ENCODE measurements at places on chromosomes 6 and 20. TPM values are rescaled to one million over a fixed set of nuclear protein-coding genes. Genes with fewer than 3 reads are reported as not detected.

- no peak for DNase-seq
- no peaks in the 10 kb centered on the region for H3K36me3 ChIP-seq
- peaks cover 7% of the 10 kb centered on the region for H3K4me1 ChIP-seq
- no peak overlapping the region for H3K4me3 ChIP-seq
- no peaks in the 10 kb centered on the region for H3K27me3 ChIP-seq
These were observed 207.0 kb upstream of the PRDM1 start for GRCh38 chr6:105879146-105879545.

GRCh38 chr6:14573703-14574290, 456.2 kb downstream of the CD83 start:
- peaks cover 3% of the 10 kb centered on the region for H3K4me1 ChIP-seq
- no peak overlapping the region for H3K27ac ChIP-seq
- no peak overlapping the region for H3K4me3 ChIP-seq
- no peak for DNase-seq
- H3K27me3 ChIP-seq = no peaks in the 10 kb centered on the region

DNA sequence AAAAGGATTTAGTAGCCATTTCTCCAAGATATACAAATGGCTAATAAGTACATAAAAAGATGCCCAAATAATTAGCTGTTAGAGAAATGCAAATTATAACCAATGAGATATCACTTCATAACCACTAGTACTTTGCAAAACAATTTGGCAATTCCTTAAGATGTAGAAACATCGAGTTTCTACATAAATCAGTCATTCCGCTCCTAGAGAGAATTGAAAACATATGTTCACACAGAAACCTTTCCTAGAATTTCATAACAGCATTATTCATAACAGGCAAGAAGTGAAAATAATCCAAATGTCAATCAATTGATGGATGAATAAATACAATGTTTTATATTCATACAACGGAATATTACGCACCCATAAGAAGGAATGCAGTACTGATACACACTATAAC, 20.5 kb upstream of the NT5E start:
- no peak overlapping the region for H3K4me3 ChIP-seq
- no peaks in the 10 kb centered on the region for H3K27me3 ChIP-seq
- H3K27ac ChIP-seq = no peak overlapping the region
- H3K4me1 ChIP-seq = no peaks in the 10 kb centered on the region

- H3K4me3 ChIP-seq = no peak overlapping the region
- no peaks in the 10 kb centered on the region for H3K4me1 ChIP-seq
- H3K27me3 ChIP-seq = no peaks in the 10 kb centered on the region
- no peaks in the 10 kb centered on the region for H3K36me3 ChIP-seq
- DNase-seq = no peak
These were observed 28.8 kb upstream of the PLAGL1 start for GRCh38 chr6:144036835-144037195.

DNA sequence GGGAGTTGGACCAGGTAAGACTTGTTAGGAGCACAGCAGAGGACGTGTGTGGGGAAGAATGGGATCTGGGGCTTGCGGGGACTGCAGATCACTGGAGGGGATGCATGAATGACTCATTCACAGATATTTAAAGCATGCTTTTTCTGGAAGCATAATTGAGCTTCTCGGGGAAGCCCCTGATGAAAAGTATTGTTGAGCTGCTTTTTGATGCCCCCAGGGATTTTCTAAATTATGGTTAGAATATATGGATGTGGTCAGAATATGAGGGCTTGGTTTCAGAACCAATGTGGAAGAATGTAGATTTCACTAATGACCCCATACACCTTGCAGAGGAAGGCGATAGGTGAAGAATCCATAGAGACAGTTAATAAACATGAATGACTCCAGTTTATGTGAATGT, 36.1 kb downstream of the GMPR start:
- H3K4me1 ChIP-seq = no peaks in the 10 kb centered on the region
- DNase-seq = no peak
- no peak overlapping the region for H3K27ac ChIP-seq

DNA sequence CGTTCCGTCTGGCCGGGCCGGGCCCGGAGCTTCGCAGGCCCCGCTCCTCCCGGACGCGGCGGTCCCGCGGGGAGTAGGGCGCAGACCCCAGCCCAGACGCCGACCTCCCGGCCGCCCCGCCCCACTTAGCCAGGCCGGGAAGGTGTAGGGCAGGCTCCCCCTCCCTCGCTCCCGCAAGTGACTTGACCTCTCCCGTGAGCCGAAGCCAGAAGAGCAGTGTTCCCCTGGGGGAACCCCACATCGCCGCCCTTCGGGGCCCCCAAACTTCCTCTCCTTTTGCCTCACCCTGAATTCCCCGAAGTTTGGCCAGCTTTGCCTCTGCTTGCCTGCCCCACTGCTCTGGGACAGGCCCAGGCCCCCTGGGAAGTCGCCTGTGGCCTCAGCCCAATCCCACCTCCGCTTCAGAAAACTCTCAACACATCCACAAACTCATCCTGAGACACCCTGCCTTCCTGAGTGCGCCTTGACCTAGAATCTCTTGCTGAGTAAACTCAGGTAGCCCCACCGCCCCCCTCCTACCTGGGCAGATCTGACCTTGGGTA, 524 bp upstream of the NOL4L start:
- H3K27me3 ChIP-seq = no peaks in the 10 kb centered on the region
- DNase-seq = no peak
- no peak overlapping the region for H3K4me3 ChIP-seq
- H3K4me1 ChIP-seq = peaks cover 14% of the 10 kb centered on the region

DNA sequence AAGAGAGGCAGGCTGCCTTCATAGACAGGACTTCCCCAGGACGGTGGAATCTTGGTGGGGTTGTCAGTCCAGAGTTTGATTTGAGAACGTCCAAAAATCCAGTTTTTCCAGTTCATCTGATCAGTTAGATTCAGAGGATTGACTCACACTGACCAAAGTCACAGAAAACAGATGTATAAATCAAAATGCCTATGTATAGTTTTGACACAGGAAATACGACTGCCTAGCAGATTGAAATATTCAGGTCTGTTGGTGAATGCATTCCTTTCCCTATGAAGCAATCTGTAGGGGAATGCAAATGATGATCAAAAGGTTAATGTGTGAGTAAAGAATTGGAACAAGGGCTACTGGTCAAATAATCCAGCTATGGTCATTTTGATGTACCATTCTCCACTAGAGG, 29.7 kb upstream of the GFOD1 start:
- H3K4me3 ChIP-seq = no peak overlapping the region
- peaks cover 2% of the 10 kb centered on the region for H3K4me1 ChIP-seq
- no peak for DNase-seq
- H3K27ac ChIP-seq = no peak overlapping the region
- no peaks in the 10 kb centered on the region for H3K27me3 ChIP-seq
- H3K36me3 ChIP-seq = no peaks in the 10 kb centered on the region

Gene IRF4
- 1.1 TPM for total RNA-seq

Gene POU5F1
- total RNA-seq = not detected

Data from thyroid gland (tissue), 4 donors.